NCI-H774 (cell line): ENCODE measurements at places on chromosomes 6 and 20.

GRCh38 chr6:11903645-11904044 is 108.5 kb upstream of the HIVEP1 start:
- no peak for DNase-seq

- DNase-seq, result peak; percentile 54
Observed at GRCh38 chr6:114747995-114748625, 405.3 kb upstream of the HS3ST5 start.

GRCh38 chr6:86973088-86973487 is 35.8 kb downstream of the HTR1E start:
- no peak for DNase-seq

- DNase-seq, result no peak
Observed at GRCh38 chr20:8152183-8152582, 20.1 kb downstream of the PLCB1 start.

GRCh38 chr20:43996240-43996930 is 81.7 kb downstream of the TOX2 start:
- no peak for DNase-seq
